ENCODE measurements at places on chromosomes 2 and 18.

DNA sequence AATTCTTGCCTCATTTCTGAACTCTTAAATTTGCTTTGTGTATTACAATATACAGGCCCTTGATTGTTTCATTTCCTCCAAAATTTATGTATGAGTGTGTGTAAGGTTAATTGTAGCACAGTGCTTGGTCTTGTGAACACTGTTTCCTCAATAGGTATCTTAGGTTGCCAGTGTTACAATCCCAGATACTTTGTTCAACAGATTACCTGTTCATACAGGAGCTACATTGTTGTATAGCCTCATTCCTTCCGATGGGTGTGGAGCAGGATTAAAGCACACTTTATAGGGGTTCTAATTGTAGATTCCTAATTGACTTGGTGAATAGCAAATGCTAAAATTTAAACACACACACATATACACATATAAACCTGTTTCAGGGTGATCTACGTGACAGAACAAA lies 10.7 kb downstream of the RBBP8 start:
- no peak for DNase-seq

DNA sequence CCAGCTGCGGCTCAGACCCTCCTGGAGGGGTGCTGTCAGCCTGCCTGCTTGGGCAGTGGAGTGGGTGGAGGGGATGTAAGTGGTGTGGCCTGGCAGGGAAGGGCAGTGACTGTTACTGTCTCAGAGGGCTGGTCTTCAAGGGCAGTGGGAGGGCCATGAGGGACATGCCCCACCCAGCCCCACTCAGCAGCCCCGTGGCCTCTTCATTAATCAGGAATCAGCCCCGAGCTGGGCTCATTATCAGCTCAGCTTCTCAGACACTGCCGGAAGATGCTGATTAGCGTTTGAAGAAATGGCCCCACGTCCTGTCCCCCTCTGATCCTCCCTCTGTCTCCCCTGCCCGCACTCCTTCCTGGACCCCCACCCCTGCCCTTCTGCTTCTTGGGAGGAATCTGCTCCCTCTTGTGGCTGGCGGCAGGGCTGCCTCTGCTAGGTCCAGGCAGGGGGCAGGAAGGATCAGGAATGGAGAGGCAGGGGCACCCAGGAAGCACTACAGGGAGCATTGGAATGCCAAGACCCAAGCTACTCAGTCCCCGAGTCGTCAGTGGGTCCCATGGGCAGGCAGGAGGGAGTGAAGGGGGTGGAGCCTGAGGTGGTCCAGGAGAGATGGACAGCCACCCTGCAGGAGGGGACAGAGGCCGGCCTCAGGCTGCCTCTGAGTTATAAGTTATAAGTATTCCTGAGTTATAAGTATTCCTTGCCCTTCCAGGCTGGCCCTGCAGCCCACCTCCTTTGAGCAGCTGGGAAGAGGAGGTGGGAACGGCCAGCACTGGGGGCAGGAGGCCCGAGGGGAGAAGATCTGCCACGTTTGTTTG lies 7.0 kb downstream of the ASIC4 start:
- no peak for DNase-seq

DNA sequence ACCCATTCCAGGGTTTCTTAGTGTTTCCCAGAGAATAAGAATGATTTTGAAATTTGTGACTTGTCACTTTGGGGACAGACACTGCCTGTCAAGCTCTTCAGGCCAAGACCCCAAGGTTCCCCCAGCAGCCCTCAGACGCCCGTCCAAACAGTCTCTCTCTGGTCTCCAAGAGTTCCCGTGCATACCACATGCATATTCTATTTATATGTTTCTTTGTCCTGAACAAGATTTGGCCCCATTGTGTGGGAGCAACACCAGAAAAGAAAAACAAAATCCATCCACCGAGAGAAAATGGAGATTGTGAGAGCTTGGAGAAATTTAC lies 52.2 kb upstream of the CTAGE1 start:
- no peak for DNase-seq

GRCh38 chr2:73970850-73971471 lies 13.7 kb upstream of the TET3 start:
- DNase-seq: no peak

- DNase-seq: no peak
Measured at GRCh38 chr2:88614497-88615157, 12.6 kb downstream of the EIF2AK3 start.
